ENCODE measurements at places on chromosomes 11 and 22.
A peak's percentile ranks its signal among the peaks of the same experiment; 100 is the strongest.

DNA sequence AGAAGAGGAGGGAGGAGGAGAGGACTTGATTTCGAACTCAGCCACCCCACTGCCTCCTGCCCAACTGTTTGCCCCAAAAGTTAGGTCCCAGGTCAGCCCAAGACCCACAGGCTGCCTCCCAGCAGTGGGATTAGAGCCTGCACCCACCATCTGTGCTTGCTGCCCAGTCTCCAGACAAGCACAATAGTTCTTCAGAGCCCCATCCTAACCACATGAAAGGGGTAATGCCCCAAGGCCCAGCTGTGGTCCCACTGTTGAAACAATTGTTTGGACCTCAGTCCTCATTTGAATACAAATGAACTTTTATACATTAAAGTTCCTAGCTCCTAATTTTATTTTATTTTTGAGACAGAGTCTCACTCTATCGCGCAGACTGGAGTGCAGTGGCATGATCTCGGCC is 5.4 kb upstream of the VPS51 start:
- DNase-seq = no peak

DNA sequence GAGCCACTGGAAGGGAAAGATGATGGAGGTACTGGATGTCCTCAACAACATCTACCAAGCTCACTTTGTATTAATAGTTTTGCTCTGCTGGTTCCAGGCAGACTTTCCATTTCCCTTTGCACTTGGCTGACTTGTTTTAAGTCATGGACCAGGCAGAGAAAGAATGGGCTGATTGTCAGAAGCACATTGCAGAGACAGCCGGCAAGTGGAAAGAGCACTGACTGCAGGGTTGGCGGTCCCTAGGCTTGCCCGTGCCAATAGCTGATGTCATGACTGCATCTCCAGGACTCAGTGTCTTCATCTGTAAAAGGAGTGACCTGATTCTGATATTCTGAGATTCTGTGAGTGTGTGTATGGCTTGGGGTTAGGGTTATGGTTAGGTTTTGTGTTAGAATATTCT is 20.9 kb upstream of the NNMT start:
- peak; percentile 63 for DNase-seq

DNA sequence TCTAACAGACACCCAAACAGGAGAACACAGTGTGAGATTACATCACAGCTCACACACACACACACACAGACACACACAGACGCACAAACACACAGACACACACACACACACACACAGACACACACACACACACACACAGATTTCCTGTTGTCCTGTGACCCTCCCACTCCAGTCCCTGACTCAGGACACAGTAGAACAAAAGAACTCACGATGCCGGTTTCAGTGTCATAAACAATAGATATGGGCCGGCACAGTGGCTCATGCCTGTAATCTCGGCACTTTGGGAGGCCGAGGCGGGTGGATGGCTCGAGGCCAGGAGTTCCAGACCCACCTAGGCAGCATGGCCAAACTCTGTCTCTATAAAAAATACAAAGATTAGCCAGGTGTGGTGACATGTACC is 13.8 kb upstream of the KAT5 start:
- no peak for DNase-seq

GRCh38 chr11:44509296-44509695 is 56.2 kb upstream of the CD82 start:
- DNase-seq = no peak

DNA sequence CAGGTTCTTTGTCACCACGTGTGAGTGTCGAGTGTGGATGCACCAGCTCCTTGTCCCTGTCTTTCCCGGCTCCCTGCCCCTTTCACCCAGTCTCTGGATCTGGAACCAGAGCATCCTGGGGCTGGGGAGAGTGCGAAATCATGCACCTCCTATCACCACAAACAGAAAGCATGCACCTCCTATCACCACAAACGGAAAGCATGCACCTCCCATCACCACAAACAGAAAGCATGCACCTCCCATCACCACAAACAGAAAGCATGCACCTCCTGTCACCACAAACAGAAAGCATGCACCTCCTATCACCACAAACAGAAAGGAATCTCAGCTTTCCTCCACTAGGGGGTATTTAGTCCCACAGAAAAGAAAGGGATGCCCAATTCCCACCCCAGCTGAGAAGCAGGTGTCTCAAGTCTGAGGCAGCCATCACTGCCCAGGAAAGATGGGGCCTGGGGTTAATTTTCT is 5.9 kb upstream of the GLB1L3 start:
- DNase-seq = no peak

GRCh38 chr11:122981388-122982264 is at the start of gene BSX:
Gene BSX (minus strand): TSS chr11:122981834. CDS start chr11:122981671, 163 bp downstream.
- DNase-seq = peak; percentile 85

- no peak for DNase-seq
Measured at GRCh38 chr22:23800297-23801237, 13.8 kb downstream of the SMARCB1 start.

DNA sequence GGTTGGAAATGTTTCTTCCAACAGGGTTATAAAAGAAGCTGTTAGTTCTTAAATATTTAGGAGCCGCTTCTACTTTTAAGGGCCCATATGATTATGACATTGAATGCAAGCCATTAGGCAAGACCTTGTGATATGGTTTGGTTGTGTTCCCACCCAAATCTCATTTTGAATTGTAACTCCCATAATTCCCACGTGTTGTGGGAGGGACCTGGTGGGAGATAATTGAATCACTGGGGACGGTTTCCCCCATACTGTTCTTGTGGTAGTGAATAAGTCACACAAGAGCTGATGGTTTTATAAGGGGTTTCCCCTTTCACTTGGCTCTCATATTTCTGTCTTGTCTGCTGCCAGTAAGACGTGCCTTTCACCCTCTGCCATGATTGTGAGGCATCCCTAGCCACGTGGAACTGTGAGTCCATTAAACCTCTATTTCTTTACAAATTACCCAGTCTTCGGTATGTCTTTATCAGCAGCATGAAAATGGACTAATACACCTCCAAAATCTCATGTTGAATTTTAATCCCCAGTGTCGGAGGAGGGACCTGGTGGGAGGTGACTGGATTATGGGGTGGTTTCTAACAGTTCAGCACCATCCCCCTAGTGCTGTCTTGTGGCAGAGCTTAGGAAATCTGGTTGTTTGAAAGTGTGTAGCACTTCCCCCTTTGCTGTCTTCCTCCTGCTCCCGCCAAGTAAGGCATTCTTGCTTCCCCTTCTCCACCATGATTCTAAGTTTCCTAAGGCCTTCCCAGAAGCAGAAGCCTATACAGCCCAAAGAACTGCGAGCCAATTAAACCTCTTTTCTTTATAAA is 4.3 kb downstream of the CD59 start:
- no peak for DNase-seq

GRCh38 chr11:7677071-7677470 is 3.8 kb upstream of the CYB5R2 start:
- no peak for DNase-seq

DNA sequence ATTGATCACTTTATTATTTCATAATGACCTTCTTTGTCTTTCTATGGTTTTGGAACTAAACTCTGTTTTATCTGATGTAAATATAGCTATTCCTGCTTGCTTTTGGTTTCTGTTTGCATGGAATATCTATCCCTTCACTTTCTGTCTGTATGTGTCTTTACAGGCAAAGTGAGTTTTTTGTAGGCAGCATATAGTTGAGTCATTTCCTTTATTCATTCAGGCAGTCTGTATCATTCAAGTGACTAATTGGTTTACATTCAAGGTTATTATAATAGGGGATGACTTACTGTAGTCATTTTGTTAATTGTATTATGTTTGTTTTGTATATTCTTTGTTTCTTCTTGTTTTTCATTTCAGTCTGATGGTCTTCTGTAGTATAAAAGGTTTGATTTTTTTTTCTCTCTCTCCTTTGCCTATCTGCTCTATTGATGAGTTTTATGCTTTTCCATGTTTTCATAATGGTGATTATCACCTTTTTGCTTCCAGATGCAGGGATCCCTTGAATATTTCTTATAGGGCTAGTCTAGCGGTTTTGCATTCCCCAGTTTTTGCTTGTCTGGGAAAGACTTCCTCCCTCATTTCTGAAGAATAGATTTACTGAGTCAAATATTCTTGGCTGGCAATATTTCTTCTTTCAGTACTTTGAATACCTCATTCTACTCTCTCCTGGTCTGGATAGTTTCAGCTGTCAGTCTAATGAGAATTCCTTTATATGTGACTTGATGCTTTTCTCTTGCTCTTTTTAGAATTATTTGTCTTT is 50.4 kb downstream of the GDPD4 start:
- no peak for DNase-seq

DNA sequence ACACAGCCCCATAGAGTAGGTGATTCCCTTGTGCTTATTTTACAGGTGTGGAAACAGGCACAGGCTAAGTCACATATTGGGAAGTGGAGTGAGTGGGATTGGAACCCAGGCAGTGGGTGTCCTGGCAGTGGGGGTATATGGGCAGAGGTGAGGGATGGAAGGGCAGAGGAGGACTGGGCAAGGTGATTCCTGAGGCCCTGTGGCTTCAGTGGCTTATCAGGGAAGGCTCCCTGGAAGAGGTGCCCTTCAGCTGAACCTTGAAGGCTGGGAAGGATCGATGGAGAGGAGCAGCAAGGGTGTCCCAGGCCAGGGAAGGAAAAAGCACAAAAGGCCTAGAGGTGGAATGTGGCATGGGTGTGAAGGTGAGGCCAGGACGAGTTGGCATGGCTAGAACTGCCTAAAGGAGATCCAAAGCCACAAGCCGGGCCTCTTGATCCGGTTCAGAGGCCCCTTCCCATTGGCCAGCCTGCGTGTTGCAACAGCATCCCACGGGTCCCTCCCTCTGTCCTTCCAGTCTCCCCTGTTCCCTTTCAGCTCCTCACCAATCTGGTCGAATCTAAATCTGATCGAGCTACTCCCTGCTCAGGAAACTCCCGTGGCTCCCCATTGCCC is 41.7 kb downstream of the MCM5 start:
- DNase-seq = no peak

GRCh38 chr11:17719938-17720795 is 796 bp downstream of the MYOD1 start:
- no peak for DNase-seq

DNA sequence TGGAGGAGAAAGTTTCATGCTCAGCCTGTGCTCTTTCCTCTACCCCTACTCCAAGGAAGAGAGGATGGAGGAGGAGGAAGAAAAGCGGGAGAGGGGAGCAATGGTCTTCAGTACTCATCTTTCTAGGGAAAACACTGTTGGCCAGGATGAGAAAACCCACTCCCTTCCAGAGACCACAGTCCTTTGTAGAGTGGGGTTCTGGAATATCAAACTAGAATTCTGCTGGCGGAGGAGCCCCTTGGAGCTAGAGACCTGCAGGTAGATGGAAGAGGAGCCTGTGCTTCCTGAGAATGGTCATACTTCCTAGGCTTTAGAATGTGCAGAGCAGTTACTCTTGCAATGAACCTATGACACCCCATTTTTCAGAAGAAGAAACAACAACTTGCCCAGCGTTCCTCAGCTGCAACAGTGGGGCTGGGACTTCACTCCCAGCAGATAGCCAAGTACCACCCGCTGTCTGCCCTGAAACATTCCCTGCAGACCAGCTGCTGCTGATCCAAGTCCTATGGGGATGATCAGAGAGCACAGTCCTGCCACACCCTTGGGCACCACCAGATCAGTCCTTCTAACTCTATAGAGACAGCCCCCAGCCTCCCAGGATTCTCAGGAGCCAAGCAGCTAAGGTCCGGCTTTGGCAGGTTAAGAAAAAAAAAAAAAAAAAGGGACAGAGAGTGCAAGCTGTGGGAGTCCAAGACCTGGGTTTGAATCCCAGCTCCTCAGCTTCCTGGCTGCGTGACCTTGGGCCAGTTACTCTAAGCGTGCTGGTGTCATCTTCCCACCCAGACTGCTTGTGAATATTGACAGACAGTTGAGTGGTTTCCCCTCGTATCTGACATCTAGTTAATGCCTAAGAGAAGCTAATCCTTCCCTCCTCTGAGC is 664 bp downstream of the PTGDR2 start:
- DNase-seq = peak; percentile 42

DNA sequence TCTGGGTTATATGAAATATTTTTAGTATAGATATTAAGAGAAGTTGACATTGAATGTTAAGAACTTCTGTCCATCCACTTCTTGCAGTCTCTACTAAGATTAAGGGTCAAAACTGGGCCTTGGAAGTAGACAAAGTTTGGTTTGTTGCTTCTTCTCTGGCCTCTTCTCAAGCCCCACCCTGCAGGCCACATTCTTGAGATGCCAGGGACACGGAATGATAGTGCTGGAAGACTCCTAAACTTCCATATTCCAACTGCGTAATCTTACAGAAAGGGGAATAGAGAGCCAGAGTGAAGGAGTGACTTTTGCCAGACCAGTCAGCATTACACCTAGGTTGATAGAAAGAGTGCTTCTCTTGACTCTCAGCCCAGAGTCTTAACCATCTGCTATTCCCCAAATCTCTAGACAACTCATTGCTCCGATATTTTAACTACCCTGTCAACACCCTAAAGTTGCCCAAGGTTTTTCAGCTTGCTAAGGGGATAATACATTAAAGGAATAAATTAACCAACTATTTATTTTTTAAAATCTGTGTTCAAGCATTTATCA is 136.4 kb upstream of the SYN3 start:
- no peak for DNase-seq

DNA sequence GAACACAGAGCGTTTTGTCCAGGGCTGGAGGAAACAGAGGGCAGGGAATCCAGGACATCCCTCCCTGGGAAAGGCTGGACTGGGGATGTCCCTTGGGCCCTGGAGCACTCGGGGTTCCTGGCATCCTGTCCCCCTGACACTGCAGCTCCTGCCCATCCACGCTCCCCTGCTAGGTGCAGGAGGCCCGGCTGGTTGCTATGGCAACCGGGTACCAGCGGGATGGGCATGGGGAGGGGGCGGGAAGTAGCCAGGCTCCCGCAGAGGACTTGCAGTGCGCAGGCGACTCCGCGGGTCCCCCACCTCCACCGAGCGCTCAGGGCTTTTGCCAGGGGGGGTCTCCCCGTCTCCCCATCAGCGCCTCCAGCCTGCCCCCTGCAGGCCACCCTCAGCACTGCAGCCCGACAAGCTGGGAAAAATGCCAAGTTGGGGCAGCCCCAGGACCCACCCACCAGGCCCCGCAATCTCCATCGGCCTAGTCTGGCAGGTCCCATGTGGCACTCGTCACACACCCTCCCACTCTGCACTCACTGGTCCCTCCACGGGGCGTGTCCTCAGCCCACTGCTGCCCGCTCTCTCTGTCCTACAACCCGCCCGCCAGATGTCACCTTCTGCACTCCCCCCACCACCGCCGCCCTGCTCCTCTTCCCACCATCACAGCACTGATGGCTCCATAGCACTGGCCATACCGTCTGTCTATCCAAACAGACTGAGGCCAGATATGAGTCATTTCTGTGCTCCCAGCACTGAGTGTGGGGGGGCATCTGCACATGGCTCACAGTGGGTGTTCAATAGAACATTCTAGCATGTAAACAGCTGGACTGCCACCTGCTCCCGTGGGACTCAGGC is 31.5 kb downstream of the KIAA0930 start:
- DNase-seq = peak; percentile 55

DNA sequence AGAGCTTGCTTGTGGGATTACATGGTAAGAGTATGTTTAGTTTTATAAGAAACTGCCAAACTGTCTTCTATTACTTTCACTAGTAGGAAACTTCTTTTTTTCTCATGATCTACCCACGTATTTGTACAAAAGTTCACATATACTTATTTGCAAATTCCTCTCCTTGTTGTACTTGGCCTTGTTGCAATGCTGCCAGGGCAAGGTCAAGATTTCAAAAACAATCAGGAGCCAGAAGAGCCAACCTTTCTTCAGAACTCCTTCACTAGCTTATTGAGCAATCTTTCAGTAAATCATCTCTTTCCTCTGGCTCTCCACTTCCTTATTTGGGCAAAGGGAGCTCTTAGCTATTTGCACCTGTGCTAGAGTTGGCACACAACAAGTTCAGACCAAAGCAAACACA is 9.7 kb downstream of the SRSF8 start:
- no peak for DNase-seq
